ENCODE measurements at places on chromosomes 6 and 20.

GRCh38 chr20:46939031-46939965 lies 44.7 kb downstream of the EYA2 start:
- no peak for DNase-seq

- no peak for DNase-seq
Observed at GRCh38 chr6:81241126-81242041, 511.1 kb downstream of the TENT5A start.

DNA sequence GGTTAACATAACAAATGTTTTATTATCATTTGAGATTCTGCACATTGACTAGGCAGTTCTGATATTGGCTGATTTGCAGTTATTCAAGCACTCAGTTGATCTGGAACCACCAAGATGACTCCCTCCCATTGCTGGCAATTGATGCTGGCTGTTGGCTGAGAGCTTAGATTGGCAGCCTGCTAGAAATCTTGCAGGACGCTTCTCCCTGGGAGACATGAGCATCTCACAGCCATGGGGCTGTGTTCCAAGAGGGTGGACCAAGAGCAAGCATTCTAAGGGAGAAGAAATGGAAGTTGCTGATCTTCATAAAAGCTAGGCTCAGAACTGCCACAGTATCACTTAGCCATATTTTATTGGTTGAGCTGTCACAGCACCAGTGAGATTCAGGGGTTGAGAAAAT lies 233.4 kb upstream of the ID4 start:
- DNase-seq, result no peak

- DNase-seq, result no peak
Observed at GRCh38 chr6:4039348-4039747, 39.6 kb downstream of the FAM217A start.

DNA sequence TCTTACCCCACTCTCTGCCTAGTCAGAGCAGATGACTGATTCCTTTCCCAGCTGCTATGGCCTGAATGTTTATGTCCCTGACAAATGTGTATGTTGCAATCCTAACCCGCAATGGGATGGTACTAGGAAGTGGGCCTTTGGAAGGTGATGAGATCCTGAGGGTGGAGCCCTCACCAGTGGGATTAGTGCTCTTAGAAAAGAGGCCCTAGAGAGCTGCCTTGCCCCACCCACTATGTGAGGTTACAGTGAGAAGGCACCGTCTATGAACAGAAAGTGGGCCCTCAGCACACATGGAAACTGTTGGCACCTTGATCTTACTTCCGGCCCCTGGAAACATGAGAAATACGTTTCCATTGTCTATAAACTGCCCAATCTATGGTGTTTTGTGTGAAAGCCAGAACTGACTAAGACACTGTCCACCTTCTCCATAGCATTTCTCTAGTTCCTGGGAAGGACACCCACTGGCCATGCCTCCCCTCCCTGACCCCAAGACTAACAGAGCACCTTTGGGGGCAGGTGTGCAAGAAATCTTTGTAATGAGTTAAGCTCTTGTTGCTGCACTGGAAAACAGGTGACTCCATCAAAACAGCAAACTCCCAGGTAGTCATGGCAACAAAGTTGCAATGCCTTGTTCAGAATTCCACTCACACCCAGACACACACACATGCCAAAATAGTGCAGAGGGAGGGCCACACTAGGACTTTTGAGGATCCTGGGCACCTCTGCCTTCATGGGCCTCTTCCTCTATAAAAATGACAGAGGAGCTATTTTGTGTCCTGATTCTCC lies 16.2 kb downstream of the GABRR2 start:
- no peak for DNase-seq

GRCh38 chr6:53048431-53049195 lies 16.6 kb upstream of the FBXO9 start:
- DNase-seq, result no peak

GRCh38 chr6:136370988-136371728 lies 81.5 kb upstream of the BCLAF1 start:
- no peak for DNase-seq

GRCh38 chr6:160103825-160104100 lies 17.9 kb upstream of the SLC22A1 start:
- no peak for DNase-seq

GRCh38 chr20:19750101-19750606 lies 7.9 kb upstream of the RIN2 start:
- DNase-seq, result no peak

DNA sequence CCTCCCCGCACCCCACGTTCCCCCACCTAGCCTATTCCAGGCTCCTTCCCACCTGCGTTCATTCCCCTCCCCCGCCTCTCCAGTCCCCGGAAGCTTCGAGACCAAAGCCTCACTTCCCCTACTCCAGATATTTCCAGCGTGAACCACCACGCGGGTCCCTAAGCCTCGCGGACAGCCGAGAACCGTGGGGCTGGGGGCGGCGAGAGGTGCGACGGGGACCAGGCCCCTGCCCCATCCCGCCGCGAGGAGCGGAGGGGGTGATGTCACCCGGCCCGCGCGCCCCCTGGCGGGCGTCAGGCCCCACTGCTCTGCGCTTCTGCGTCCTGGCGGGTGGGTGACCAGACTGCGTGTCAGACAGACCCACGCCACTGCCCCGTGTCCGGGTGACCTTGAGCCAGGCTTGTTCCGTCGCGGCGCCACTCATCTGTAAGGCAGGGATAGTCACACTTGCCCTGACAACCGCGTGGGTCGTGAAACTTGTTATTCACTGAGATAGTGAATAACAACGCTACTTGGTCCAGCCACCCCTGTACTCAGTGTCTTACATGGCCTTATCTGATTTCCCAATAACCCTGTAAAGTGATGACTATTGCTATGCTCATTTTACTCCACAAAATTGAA lies 9.0 kb upstream of the HSP90AB1 start:
- DNase-seq, result peak; percentile 52

GRCh38 chr6:159807150-159807858 lies 7.2 kb downstream of the PNLDC1 start:
- DNase-seq, result no peak

DNA sequence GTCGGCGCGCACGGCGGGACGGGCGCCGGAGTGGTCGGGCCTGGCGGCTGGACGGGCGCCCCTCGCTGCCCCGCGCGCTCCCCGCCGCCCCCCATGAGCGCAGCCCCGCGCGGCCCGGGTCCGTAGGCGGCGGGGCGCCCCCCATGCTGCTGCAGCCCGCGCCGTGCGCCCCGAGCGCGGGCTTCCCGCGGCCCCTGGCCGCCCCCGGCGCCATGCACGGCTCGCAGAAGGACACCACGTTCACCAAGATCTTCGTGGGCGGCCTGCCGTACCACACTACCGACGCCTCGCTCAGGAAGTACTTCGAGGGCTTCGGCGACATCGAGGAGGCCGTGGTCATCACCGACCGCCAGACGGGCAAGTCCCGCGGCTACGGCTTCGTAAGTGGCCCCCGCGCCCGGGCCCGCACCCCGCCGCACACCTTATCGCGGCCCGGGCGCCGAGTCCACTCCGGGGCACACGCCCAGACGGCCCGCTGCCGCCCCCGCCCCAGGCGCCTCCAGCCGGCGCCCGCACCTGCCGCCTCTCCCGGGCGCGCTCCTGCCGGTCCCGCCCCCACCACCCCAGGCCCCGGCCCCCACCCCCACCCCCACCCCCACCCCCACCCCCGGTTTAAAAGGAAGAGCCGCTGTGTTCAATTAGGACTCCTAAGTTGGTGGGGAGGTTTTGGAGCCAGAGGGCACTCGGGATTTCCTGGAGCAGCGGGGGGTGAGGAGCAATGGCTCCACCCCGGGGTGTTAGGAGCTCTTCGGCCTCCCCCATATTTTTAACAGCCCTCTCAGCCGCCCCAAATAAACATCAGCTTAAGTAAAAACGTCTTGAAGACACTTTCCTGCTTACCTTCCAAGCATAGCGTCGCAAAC lies 474 bp downstream of the RBM38 start:
- no peak for DNase-seq

- no peak for DNase-seq
Observed at GRCh38 chr6:143410859-143411270, 39.6 kb downstream of the ADAT2 start.

DNA sequence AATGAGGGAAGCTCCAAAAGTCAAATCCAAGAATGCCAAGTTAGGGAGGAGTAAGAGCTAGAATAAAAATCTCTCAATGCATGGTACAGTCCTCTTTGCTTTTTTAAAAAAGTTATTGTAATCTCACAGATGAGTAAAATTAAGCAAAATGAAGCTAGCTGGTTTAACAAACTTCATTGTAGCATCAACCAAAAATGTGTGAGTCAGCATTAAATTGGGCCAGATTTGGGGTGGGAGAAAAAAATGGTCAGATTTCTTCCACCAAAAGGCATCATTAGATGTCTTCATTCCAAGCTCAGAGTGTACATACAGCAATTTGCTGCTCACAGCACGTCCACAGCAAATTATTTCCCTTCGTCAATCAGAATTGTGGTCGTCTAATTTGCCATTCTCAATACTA lies 441.5 kb upstream of the FLRT3 start:
- DNase-seq, result no peak

DNA sequence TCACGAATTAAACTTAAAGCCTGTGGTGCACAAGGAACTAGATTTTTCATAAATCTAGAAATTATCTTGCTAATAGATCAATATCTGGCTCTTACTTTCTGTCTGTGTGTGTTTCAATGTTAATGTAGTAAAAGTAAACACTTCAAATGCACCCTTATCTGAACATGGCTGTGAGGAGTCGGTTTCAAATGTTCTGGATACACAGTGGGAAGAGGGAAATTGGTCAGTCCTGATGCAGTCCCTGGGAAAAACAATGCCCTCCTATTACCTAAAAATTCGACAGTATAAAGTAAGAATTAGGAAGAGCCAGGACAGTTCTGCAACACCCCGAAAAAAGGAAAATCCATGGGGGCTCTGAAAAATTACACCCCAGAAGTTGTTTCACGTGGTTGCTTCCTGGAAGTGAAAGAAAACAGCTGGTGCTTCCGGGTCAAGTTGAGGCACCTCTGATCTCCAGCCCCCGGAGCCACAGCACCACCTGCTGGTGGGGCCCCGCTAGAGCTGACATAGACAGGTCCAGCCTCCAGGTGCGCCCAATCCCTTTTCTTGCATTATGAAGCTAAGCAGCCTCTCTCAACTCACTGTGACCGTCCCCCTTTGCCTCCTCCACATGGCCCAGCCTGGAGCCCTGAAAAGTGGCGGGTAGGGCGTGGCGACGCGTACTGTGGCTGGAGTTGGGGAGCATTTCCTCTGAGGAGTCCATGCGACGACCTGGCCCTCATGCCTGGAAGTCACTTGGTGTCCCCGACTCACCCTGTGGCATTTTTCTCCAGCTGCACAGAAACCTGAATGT lies 8.3 kb downstream of the SEMG2 start:
- no peak for DNase-seq

GRCh38 chr20:52529826-52530225 lies 338.2 kb upstream of the ZFP64 start:
- no peak for DNase-seq

DNA sequence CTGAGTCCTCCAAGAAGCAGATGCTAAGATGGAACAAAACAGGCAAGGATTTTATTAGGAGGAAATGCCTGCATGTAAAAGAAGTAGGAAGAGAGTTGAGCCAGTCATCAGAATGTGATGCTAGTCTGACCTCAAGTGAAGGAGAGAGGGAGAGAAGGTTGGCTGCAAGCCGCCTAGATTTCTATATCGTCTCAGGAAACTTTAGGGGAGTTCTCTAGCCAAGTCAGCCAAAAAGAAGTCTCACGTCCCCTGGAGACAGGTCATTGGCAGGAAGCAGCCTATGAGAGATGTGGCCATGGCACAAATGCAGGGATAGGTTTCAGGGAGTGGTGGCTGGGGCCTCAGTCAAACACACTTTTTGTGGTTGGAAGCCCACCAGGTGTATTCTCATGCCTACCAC lies 378.0 kb downstream of the CD109 start:
- DNase-seq, result no peak

GRCh38 chr20:48139262-48140041 lies 354.2 kb upstream of the SULF2 start:
- no peak for DNase-seq

- peak; percentile 75 for DNase-seq
Observed at GRCh38 chr6:118709859-118710350, 58.5 kb upstream of the CEP85L start.

DNA sequence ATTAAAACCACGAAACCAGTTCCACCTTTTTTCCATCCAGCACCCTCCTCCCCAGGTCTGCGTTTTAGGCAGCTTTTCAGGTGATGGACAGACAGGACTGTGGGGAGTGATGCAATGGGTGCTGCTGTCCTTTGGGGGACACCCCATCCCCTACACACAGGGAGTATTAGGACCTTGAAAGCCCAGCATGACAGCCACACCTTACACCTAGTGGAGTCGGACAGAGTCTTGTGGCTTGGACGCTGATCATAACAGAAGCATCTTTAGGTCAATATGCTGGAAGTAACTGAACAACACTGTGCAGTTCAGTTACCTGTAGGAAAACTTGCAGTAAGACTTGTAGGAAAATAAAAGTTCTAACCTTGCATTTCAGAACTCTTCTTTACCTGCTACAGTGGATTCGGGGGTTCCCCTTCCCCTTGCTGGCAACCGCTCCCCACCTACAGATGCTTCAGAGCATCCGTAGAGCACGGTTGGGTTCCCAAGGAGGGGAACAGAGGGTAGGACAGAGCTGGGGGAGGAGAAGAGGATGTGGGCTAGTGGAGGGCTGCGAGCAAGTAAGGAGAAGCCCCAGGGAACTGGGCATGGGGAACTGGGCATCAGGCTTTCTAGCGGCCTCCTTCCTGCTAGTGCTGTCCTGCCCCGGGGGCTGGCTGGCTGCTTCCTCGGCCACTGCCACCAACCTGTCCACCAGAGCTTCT lies 31.7 kb downstream of the PLEKHG1 start:
- no peak for DNase-seq

DNA sequence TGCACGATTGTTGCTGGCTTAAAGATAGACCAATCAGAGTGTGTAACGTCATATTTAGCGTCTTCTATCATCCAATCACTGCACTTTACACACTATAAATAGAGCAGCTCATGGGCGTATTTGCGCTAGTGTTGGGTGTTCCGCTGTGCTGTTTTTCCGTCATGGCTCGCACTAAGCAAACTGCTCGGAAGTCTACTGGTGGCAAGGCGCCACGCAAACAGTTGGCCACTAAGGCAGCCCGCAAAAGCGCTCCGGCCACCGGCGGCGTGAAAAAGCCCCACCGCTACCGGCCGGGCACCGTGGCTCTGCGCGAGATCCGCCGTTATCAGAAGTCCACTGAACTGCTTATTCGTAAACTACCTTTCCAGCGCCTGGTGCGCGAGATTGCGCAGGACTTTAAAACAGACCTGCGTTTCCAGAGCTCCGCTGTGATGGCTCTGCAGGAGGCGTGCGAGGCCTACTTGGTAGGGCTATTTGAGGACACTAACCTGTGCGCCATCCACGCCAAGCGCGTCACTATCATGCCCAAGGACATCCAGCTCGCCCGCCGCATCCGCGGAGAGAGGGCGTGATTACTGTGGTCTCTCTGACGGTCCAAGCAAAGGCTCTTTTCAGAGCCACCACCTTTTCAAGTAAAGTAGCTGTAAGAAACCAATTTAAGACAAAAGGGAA lies 57.9 kb downstream of the TRIM38 start:
- no peak for DNase-seq

- DNase-seq, result no peak
Observed at GRCh38 chr6:163964789-163965188, 550.3 kb downstream of the QKI start.

- no peak for DNase-seq
Observed at GRCh38 chr6:55208478-55209458, 34.5 kb downstream of the HCRTR2 start.

- no peak for DNase-seq
Observed at GRCh38 chr20:32629813-32630212, 43.9 kb downstream of the C20orf203 start.
